CD14-positive monocyte (primary cell): ENCODE measurements at places on chromosomes 1 and 21. TPM values are rescaled to one million over a fixed set of nuclear protein-coding genes. Genes with fewer than 3 reads are reported as not detected.

The FMN2 gene
- not detected in 2 replicates for polyA plus RNA-seq

The CD164L2 gene
- polyA plus RNA-seq = not detected in 2 replicates

The GUCA2B gene
- polyA plus RNA-seq = not detected

The B4GALT3 gene
- 36.8 and 50.3 TPM in 2 replicates for polyA plus RNA-seq

The ADORA3 gene
- polyA plus RNA-seq = 2.7 TPM

The GNAT2 gene
- not detected for polyA plus RNA-seq

The CELA3B gene
- not detected for polyA plus RNA-seq

The SERTAD4 gene
- polyA plus RNA-seq = not detected

The ADAMTSL4 gene
- polyA plus RNA-seq = 2.5 TPM

The SLC9C2 gene
- polyA plus RNA-seq = not detected in 2 replicates

The ALPL gene
- polyA plus RNA-seq = not detected

The NTMT2 gene
- polyA plus RNA-seq = not detected in 2 replicates

The TCHHL1 gene
- not detected for polyA plus RNA-seq

The CNKSR1 gene
- polyA plus RNA-seq = not detected

The TMCO2 gene
- polyA plus RNA-seq = not detected

The APOBEC4 gene
- not detected for polyA plus RNA-seq

The TMCC2 gene
- not detected for polyA plus RNA-seq

The VWA5B1 gene
- polyA plus RNA-seq = not detected

The DYNLT5 gene
- polyA plus RNA-seq = 0.28 TPM

The NMNAT2 gene
- 0.14 and 0.43 TPM in 2 replicates for polyA plus RNA-seq

The AGT gene
- not detected for polyA plus RNA-seq

The SLC22A15 gene
- 3.2 TPM for polyA plus RNA-seq

The WDR26 gene
- 4.0 TPM for polyA plus RNA-seq

The RHBDL2 gene
- polyA plus RNA-seq = not detected

The OR14I1 gene
- polyA plus RNA-seq = not detected in 2 replicates
